ENCODE measurements at places on chromosomes 16 and 17.

- peak; percentile 25 for DNase-seq
These were observed 21.8 kb downstream of the KATNB1 start for GRCh38 chr16:57757326-57757786.

DNA sequence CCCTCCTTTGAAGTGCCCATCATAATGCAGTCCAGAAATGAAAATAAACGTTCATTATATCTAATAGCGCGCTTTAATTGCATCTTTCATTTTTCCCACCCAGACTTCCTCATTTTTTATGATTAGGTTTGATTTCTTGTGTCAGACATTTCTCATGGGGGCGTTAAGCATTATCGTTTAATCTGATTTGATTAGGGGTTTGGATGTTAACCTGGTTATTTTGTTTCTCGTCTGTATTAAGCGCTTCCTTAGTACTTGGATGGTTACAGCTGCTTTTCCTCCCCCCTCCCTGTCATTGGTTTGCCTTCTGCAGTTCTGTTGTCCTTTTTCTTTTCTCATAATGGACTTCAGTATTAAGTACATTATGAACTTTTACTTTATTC is 540 bp downstream of the MFSD11 start:
- DNase-seq, result no peak

DNA sequence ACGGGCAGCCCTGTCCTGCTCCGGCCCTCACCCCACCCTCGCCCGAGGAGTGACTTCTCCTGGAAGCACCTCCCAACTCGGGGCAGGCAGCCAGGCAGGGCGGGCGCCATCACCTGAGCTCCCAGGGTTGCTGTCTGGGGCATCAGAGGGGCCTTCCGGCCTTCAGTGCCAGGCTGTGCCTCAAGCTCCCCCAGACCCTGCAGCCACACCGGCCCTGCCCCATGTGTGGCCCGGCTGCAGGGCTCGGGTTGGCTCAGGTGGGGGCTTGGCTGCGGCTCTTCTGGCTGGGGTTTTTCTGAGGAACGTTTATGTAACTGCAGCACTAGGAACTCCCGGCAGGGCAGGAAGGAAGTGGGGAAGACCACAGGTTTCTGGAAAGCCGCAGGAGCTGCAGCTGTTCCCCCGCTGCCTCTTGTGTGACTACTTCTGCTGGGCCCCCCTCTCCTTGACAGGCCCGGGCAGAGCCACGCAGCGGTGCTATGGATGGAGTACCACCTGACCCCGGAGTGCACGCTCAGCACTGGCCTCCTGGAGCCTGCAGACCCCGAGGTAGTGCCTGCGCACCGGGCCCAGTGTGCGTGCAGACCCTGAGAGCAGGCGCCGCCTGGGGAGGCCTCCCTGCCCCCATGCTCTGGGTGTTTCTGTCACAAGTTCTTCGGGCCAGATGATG is 45.6 kb downstream of the PRMT7 start:
- no peak for DNase-seq

- peak; percentile 24 for DNase-seq
These were observed 84.4 kb upstream of the PLCG2 start for GRCh38 chr16:81694494-81695280.

- DNase-seq, result no peak
These were observed 517.7 kb upstream of the PSMD7 start for GRCh38 chr16:73778887-73779286.

- DNase-seq, result peak; percentile 54
These were observed 29.0 kb downstream of the SRL start for GRCh38 chr16:4212934-4213296.

- no peak for DNase-seq
These were observed 618.3 kb downstream of the MAF start for GRCh38 chr16:78982096-78982744.

- no peak for DNase-seq
These were observed 11.2 kb downstream of the FBXO39 start for GRCh38 chr17:6787081-6787693.

- DNase-seq, result no peak
These were observed 1.3 kb downstream of the SLC43A2 start for GRCh38 chr17:1627182-1627981.

- DNase-seq, result no peak
These were observed 61.4 kb downstream of the ZNF18 start for GRCh38 chr17:11935734-11936406.

DNA sequence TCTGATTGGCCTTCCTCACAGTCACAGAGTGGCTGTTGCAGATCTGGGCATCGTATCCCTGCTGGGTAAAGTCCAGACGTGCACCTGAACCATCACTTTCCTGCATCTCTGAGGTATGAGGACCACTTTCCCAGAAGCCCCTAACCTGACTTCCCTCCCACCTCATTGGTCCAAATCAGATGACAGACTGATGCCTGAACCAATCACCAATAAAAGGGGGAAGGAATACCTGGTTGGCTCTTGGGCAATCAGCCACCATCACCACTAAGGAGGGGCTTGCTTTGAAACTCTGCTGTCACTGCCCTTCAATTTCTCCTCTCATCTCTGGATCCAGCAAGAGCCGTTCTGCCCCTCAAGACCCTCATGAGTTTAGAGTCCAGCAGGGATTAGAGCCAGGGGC is 13.6 kb upstream of the WFDC1 start:
- DNase-seq, result peak; percentile 20

- peak; percentile 16 for DNase-seq
These were observed at the start of gene ACE for GRCh38 chr17:63476854-63477479. Gene ACE, plus strand, starts transcription at chr17:63477061. Its CDS starts 34 bp downstream, at chr17:63477095.

GRCh38 chr17:1590747-1591473 is 28.3 kb upstream of the PITPNA start:
- no peak for DNase-seq

DNA sequence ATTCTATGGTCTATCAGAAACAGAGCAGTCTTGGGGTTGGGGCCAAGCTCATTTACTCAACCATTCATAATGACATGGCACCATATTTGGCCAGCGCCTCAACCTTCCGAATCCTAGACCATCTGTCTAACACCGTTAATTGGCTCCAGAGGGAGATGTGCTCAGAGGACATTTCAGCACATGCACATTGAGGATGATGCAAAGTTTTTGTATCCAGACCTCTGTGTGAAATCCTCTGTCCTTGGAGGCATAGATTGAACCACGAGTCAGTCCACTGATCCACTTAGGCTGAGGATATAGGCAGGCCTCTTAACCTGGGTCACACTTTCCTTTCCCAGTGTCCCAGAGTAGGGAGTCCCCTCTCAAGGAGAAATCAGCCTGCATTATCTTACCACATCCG is 85.5 kb downstream of the SHISA6 start:
- DNase-seq, result no peak

- no peak for DNase-seq
These were observed 1.9 kb downstream of the PLEKHH3 start for GRCh38 chr17:42674755-42675347.

DNA sequence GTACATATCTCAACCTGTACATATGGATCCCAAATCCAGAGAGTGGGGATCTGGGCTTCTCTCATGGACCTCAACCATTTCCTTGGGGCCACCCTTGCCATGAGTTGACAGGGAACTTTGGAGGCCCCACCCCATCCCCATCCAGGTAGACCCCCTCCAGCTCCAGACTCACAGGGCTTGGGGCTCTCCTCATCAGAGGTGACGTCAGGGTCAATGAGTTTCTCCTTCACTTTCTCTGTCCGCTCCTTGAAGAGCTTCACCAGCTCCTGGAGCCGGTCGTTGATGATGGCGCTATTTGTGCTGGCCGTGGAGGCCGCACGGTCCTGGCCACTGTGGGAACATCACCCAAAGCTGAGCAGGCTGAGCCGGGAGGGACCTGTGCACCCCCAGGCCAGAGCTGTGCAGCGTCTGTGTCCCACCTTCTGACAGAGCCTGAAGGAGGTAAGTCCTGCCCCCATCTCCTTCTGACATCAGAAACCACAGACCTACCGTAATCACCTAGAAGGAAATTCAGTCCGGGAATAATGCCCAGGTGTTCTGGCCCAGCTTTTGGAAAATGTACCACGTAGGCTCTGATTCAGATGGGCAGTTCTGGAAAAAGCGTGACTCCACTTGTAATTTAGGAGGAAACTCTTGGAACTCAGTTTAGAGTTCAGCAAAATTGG is 50.6 kb downstream of the CNGB1 start:
- DNase-seq, result no peak

GRCh38 chr16:23026784-23027362 is 122.4 kb downstream of the USP31 start:
- DNase-seq, result peak; percentile 9

- DNase-seq, result peak; percentile 26
These were observed 173.3 kb downstream of the MRTFB start for GRCh38 chr16:14244196-14245010.

- no peak for DNase-seq
These were observed 24.3 kb upstream of the DNAI2 start for GRCh38 chr17:74249590-74250270.

DNA sequence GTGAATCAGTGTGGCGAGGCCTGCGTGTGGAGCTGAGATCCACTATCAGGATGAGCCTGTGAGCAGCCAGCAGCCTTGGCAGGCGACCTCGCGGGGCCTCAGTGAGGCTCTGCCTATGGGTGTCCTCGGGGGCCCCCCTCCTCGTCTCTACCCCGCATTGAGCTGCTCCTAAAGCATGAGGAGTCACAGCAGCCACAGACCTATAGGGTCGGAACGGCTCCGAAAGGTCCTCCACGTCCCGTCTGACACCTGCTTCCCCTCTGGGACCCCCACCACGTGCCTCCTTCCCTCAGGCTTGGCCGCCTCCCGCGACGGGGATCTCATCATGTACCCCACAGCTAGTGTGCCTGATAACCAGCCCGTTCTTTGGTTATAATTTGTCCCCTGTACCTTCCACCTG is 28.8 kb downstream of the GRIN2C start:
- no peak for DNase-seq

GRCh38 chr17:1649844-1650501 is at the start of gene RILP:
Gene RILP, minus strand, starts transcription at chr17:1649866. Its CDS starts 62 bp downstream, at chr17:1649804.
- no peak for DNase-seq

DNA sequence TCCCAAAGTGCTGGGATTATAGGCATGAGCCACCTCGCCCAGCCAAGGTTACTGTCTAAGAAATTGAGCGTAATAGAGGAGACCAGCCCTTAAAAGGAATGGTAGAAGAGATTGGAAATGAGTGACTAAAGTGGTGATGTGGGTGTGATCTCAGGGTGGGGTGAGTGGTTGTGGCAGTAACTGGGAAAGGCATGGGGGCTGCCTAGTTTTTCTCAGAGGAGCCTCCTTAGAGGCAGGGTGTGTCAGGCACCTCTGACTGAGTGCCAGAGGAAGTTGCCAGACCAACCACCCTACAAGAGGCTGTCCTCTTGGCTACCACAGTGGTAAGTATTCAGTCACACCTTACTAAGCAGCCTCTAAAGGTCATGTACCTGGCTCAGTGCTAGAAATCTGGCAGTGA is 8.9 kb downstream of the DUS2 start:
- peak; percentile 8 for DNase-seq

- no peak for DNase-seq
These were observed 85.4 kb downstream of the N4BP1 start for GRCh38 chr16:48524348-48525200.

DNA sequence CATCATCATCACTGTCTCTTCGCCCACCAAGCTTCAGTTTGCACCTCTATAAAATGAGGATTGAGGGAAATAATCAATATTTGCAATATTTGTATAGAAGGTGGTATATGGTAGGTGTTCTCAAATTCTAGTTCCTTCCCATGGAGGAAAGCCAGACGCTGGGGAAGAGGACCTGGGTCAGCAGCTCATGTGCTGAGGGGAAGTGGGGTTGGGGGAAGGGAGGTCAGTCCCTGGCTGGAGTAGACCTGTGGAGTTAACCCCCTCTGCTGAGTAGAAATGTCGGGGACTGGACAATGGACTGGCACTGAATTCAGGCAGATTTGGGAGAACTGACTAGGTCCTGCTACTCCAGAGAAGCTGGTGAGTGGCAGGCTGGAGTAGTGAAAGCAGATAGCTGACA is 12.8 kb upstream of the ITGB3 start:
- no peak for DNase-seq

GRCh38 chr17:42056635-42057034 is 6.2 kb upstream of the C17orf113 start:
- no peak for DNase-seq

DNA sequence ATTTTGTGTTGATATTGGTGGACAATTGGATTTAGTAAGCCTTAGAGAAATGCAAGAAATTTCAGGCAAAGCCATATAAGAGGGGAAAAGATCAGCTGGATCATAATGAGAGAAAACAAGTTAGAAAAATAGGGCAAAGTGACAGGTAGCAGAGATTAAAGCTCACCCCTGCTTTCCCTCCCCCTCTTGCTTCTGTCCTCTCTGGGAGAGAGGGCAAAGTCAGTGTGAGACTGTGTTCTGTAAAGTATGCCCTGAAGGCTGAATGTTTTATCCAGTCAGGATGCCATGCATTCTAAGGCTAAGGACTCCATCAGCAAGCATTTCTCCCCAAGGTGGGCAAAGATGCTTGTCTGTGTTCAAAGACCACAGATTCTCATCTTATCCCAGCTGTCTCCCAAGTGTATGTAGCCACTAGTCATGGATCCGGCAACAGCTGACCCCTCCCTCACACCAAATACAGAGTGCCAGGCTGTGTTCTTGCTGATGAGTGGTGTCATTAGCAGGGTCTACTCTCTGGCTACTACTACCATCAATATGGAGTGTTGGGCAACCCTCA is 136.2 kb upstream of the DNAH9 start:
- DNase-seq, result no peak

DNA sequence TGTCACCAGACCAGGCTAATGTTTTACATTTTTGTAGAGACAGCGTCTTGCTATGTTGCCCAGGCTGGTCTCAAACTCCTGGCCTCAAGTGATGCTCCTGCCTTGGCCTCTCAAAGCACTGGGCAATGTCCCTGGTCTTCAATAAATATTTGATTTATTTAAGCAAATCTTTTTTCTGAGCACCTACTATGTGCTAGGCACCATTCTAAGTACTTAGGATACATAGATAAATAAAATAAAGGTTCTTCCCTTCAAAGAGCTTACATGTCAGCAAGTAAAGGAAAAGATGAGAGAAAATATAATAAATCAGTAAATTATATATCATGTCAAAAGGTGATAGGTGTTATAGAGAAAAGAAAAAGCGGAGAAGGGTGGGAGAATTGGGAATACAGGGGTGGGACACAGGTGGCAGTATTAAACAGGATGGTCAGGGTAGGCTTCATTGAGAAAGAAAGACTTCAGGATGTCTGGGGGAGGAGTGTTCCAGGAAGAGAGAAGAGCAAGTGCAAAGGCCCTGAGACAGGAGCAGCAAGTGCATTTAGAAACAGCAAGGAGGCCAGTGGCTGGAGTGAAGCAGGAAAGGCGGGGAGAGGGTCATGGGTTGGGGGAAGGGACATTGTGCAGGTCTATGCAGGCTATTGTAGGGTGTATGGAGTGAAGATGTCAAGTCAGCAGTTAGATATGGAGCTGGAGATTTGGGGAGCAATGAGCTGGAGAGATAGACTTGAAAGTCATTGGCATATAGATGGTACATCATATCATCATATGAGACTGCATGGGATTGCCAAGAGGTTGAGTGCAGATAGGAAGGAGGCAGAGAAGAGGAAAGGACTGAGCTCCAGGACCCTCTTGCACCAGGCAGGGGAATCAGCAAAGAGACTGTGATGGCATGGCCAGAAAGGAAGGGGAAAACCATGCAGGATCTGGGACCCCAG is 11.3 kb downstream of the ABCC3 start:
- DNase-seq, result no peak

GRCh38 chr16:87657621-87658192 is 55.4 kb downstream of the JPH3 start:
- DNase-seq, result no peak

Measured in astrocyte (in vitro differentiated cells and primary cell).